ENCODE measurements at places on chromosomes 6 and 20.

DNA sequence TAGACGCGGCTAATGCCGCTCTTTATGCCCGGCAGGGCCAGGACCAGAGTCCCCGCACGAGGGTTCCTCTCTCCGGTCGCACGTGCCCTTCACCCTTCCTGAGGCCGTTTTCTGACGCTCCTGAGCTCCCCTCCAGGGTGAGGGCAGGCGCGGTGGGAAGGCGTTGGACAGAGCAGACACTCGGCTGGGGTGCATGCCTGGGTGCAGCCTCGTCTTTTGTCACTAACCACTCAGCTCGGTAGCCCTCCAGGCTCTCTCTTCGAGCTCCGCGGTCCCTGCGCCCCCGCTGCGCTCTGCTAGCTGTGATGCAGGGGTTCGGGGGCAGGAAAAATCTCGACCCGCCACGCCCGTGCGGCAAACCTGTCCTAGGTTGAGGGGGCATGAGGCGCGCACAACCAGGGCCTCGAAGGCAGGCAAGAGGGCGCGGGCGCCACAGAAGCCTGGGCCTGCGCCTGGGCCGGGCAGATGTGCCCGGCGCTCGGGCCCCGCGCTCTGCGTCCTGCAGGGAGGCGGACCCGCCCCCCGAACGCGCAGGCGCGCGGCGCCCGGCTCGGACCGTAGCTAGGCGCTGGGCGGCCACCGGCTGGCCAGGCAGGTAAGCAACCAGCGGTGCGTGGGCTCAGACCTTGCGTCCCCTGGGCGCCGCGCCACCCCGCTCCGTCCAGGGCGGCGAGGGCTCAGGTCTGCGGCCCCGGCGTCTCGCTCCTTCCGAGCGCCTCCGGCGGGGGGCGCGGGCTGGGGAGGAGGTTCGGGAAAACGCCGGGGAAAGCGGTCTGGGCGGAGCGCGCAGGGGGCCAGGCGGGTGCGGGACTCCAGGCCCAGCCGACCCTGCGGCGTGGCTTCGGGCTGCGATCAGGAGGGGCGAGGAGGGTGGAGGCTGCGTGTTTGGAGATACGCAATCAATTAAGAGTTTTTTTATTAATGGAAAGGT lies at the start of gene L3MBTL1:
TSS of gene L3MBTL1 (plus strand) at position 548 of the 931 bp plus-strand sequence. CDS start 5,807 bp downstream, outside the sequence.
- DNase-seq: no peak

GRCh38 chr6:21785164-21785563 lies 191.6 kb downstream of the SOX4 start:
- DNase-seq: no peak

DNA sequence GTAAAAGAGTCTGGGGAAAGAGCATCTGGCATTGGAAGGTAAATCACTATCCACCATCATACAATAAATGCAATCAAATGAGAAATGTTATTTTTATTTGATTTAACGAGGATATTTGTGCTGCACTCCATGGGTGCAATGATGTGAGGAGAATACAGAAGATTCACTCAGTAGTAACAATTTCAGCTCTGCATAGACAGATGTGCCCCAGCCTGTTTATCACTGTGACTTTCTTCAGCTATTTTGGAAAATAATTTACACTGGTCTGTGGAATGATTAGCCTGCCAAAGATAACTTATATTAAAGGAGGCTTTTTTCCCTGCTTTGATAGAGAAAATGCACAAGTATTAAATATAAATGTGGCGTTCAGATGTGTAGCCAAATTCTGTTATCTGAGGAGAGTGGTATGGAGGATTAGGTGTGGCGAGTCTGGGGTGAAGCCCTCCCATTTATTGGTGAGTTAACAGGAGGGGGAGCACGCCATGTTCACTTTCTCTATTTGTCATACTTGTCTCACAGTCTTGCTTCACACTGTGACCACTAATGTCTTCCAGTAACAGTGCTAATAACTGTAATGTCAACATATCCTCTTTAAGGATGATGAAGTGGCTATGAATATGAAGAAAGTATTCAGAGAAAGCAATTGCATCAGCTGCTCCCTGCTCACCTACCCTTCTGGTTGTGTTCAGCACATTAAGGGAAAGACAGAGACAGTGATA lies 645.6 kb downstream of the MMUT start:
- no peak for DNase-seq

- DNase-seq: no peak
Measured at GRCh38 chr6:11358904-11359830, 126.7 kb upstream of the NEDD9 start.

- DNase-seq: no peak
Measured at GRCh38 chr20:54691327-54691726, 215.9 kb downstream of the DOK5 start.

GRCh38 chr6:102028176-102028575 lies 634.7 kb downstream of the GRIK2 start:
- no peak for DNase-seq

DNA sequence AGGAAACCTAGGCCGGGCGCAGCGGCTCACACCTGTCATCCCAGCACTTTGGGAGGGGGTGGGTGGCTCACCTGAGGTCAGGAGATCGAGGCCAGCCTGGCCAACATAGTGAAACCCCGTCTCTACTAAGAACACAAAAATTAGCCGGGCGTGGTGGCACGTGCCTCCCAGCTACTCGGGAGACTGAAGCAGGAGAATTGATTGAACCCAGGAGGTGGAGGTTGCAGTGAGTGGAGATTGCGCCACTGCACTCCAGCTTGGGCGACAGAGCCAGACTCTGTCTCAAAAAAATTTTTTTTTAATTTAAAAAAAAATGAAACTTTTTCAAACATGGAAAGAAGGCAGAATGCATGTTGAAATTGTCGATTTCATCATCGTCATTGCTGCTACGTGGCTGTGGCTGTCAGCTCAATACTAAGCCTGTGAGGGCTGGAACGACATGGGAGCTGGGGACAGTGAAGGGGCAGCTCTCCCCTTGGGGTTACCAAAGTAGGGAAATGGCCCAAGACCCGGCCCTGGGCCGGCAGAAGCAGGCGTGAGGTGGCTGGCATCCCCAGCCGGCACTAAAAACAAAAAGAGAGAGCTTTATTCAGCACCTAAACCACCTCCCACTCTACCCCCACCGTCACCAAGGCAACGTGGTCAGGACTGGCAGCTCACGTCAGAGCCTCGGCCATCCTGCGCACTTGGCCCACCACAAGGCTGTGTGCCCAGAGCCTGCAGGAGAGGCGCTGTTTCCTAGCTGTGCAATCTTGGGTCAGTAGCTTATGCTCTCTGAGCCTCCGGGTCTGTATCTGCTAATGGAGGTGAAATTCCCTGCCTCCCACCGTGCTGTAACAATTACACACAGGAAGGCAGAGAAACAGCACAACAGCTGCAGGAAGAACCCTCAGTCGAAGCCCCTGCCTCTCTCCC lies 30.8 kb downstream of the AGPAT4 start:
- DNase-seq: no peak

GRCh38 chr6:85684133-85684808 lies 41.6 kb upstream of the SYNCRIP start:
- DNase-seq: no peak

GRCh38 chr20:4840801-4841200 lies 119.1 kb downstream of the PRND start:
- DNase-seq: no peak

- DNase-seq: no peak
Measured at GRCh38 chr6:75489025-75489424, 4.6 kb downstream of the FILIP1 start.

GRCh38 chr6:125743604-125744003 lies 5.8 kb upstream of the HEY2 start:
- no peak for DNase-seq

DNA sequence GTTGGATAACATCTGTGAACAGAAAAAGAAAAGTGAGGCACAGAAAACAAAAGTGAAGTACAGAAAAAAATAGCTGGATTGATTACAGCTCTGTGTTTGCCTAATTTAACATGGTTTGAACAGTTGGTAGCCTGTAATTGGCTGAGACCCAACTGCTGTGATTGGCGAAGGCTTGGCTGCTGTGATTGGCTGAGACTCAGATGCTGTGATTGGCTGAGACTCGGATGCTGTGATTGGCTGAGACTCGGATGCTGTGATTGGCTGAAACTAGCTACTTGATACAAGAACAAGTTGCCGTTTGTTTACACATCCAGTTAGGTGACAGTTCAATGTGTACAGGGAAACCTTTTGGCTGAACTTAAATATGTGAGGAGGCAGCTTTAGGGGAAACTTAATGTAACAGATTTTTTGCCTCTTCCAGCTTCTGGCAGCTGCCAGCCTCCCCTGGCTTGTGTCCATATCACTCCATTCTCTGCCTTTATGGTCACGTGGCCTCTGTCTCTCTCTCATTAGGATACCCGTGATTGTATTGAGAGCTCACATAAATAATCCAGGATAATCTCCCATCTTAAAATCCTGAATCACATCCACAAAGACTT lies 223.4 kb upstream of the FOXA2 start:
- no peak for DNase-seq

GRCh38 chr6:135403584-135403983 lies 94.0 kb downstream of the AHI1 start:
- no peak for DNase-seq

- no peak for DNase-seq
Measured at GRCh38 chr20:47049771-47050170, 155.1 kb downstream of the EYA2 start.

DNA sequence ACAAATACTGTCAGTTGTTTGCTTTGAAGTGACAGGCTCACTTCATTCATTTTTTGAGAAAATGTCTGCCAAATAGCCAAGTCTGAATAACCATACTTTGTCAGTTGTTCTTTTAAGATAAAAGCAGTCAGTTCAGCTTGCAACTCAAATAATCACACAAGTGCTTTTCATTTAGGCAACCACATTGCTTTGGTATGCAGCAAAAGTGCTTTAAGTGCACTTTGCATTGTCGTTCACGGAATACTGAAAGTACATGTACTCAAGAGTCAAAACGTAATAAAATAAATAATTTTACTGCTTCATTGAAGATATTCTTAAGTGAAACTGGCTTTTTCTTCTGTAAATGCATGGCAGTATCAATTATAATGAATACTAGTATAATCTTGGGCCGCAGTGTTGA lies 107.2 kb downstream of the MMS22L start:
- no peak for DNase-seq

- DNase-seq: no peak
Measured at GRCh38 chr6:26195924-26196845, 109.0 kb downstream of the HFE start.

DNA sequence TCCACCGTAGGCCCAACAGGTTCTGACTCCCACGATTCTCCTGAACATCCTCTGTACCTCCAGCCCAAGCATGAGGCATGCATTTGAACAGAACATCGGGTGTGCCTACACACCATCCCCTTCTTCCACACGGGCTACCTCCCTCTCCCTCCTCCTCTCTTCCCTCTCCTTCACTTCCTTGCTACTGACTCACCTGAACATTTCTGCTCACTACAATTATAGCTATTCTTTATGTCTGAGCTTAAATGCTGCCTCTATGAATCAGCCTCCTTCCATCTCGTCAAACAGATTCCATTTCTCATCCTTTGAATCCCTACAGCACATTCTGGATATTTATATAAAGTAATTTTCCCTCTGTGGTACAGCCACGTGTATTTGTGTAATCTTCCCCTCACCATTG lies 71.4 kb upstream of the MYLIP start:
- DNase-seq: no peak

DNA sequence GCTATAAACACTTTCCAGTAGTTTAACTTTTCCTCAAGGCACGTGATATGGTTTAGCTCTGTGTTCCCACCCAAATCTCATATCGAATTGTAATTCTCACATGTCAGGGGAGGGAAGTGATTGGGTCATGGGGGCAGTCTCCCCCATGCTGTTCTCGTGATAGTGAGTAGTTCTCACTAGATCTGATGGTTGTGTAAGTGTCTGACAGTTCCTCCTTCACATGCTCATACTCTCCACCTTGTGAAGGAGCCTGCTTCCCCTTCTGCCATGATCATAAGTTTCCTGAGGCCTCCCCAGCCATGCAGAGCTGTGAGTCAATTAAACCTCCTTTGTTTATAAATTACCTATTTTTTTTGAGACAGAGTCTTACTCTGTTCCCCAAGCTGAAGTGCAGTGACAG lies 127.9 kb downstream of the DTNBP1 start:
- no peak for DNase-seq

DNA sequence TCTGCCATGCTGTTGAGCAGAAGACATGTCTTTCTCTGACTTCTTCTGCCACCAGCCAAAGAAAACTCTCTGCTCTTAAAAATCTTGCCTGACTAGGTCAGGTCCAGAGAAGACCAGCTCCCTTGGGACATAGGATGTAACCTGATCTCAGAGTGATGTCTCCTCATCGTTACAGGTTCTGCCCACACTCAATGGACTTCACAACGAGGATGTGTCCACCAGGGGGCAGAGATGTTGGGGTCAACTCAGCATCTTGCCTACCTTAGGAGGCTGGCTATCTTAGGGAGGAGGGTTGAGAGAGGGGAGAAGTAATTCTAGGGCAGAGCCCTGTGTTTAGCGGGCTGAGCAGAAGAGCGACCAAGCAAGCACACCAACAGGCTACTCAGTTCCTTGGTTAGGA lies 207.6 kb upstream of the CDH4 start:
- no peak for DNase-seq

DNA sequence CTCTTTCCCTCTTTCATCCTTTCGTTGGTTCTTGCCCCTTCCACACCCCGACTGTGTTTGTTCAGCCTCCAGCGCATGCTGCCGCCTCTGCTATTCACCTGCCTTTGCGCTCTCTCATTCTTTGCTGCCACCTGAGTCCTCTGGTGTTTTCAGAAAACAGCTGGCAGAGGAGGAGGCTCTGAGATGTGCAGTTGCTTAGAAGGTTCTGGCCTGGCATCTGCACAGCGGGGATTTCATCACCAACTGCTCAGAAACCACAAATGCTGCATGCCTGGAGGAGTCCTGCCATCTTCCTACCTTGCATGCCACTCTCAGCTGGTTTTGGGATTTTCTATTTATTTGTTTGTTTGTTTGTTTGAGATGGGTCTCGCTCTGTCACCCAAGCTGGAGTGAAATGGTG lies 39.2 kb upstream of the CLDN20 start:
- DNase-seq: no peak

GRCh38 chr6:3409699-3410384 lies 47.0 kb downstream of the SLC22A23 start:
- DNase-seq: no peak

DNA sequence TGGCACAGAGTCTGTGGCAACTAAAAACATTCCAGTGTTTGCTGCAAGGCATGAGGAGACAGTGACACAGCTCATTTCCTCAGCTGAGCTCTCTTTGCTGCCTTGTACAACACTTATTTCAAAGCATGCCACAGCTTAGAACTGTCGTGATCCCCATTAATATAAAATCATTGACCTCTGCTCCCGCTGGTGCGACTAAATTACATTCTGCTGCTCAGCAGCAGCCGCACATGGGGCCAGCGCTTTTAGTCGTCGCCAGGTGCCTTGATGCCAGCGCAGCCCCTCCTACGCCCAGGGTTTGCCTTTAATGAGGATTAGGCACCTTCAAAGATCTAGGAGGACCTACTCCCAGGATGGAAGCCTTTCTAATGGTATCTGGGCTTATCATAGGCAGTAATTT lies 717.9 kb upstream of the POU3F2 start:
- DNase-seq: no peak

DNA sequence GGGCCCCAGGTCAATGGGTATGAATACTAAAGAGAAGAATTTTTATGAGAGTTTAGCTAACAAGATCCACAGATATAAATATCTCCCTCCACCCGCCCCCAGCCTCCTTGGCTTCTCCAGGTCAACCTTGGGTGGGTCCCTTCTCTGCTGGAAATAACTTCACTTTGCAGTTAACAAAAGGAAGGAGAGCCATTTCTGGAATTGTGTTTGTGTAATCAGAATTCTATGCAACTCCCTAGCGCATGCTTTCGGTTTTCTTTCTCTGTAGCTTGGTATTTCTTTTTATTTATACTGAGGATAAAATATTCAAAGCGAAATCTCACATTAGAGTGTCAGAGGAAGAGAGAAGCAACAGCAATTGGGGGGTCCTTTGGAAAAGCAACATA lies 27.1 kb downstream of the RIPOR2 start:
- no peak for DNase-seq

GRCh38 chr6:113719064-113719463 lies 138.1 kb upstream of the MARCKS start:
- DNase-seq: no peak
